ENCODE measurements at places on chromosomes 7 and 10.

- no peak for DNase-seq
These were observed 481.5 kb upstream of the KLF6 start for GRCh38 chr10:4266416-4267085.

- no peak for DNase-seq
These were observed 270.5 kb downstream of the CREB5 start for GRCh38 chr7:28682801-28683200.

- DNase-seq: no peak
These were observed 186.4 kb upstream of the RHOBTB1 start for GRCh38 chr10:61130366-61130765.

GRCh38 chr10:482051-482501, 207.4 kb downstream of the DIP2C start:
- no peak for DNase-seq

GRCh38 chr10:117503244-117504205, 39.0 kb upstream of the EMX2 start:
- no peak for DNase-seq

GRCh38 chr10:11386044-11386443, 225.4 kb downstream of the USP6NL start:
- no peak for DNase-seq

- DNase-seq: no peak
These were observed 80.6 kb downstream of the ARHGAP21 start for GRCh38 chr10:24642921-24643678.

- no peak for DNase-seq
These were observed 266.7 kb downstream of the RNLS start for GRCh38 chr10:88316292-88316861.

GRCh38 chr7:149385195-149385950, 75.5 kb downstream of the ZNF777 start:
- no peak for DNase-seq

DNA sequence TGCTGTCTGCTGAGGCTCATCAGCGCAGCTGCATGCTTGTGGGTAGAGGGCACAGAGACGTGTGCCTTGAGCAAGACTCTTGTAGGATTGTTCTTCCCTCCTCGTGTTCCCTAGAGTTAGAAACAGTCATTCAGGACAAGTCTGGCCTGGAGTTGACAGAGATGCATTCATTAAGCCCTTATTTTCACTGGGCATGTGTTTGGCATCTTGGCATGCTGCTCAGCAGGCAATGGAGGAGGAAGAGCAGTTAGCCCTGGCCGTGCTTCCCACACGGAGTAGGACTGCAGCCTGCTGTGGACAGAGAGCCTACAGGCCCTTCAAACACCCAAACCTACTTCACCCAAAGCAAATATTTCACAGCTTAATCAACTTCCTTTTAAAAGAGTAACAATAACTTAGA, 73.0 kb upstream of the GJD4 start:
- DNase-seq: no peak

DNA sequence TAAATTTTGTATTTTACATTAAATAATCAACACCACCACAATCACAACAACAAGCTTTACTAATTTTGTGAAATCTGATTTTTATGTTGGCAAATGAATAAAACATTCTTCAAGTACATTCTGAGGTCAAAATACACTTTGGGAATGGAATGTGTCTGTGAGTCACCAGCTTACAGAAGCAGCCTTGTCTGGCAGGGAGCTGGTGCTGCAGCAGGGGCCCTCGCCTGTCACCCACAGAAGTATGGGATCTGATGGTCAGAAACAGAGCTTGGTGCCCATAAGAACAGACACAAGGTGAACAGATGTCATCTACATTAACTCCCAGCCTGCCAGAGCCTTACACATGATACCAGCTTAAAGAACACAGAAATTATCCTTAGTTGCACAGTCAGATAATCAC, 496.9 kb downstream of the CCSER2 start:
- no peak for DNase-seq

DNA sequence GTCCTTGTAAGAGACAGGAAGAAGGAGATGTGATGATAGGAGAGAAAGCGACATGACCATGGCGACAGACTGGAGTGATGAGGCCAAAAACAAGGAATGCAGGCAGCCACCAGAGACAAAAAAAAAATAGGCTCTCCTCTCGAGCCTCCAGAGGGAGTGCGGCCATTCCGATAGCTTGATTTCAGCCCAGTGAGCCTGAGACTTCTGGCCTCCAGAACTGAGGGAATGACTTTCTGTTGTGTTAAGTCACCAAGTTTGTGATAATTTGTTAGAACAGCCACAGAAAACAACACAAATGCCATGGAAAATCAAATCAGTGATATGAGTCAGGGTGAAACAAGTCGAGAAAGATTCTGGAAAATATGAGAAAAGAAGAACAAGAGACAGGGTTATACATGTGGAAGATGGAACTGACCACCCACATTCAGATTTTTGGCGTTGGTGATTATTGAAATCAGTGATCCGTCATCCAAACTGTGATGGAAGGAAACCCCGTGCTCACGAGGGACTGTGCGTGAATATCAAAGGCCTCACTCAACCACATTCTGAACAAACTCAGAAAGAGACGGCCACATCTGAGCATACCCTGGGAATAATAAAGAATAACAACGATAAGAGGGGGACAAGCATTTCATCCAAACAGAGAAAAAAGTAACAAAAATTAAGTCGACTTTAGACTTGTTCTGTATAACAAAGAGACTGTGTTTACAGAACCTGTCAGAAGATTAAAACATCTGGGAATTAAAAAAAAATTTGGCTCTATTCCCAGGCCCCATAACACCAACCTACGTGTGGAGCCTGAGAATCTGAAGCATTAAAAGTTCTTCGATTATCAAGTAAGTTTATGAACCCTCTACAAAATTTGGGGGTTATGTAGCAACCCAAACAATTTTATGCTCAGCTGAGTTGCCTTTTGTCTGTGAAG, 72.1 kb downstream of the EEPD1 start:
- no peak for DNase-seq

DNA sequence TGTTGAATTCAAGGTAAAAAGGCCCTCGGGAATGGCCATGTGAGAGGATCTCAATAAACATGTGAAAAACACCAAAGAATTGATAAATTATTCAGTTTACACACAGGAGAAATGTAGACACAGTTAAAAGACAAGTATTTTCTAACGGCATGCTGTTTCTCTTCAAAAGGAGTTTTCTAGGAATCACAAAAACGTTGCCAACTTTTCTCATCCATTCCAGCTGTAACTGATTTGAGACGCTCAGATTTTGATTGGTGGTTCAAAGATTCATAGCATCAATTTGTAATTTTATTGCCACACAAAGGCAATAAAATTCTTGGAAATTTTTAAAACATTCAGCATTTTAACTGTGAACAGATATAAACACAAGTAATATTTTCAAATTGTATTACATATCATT, 384.9 kb upstream of the PFKP start:
- no peak for DNase-seq

DNA sequence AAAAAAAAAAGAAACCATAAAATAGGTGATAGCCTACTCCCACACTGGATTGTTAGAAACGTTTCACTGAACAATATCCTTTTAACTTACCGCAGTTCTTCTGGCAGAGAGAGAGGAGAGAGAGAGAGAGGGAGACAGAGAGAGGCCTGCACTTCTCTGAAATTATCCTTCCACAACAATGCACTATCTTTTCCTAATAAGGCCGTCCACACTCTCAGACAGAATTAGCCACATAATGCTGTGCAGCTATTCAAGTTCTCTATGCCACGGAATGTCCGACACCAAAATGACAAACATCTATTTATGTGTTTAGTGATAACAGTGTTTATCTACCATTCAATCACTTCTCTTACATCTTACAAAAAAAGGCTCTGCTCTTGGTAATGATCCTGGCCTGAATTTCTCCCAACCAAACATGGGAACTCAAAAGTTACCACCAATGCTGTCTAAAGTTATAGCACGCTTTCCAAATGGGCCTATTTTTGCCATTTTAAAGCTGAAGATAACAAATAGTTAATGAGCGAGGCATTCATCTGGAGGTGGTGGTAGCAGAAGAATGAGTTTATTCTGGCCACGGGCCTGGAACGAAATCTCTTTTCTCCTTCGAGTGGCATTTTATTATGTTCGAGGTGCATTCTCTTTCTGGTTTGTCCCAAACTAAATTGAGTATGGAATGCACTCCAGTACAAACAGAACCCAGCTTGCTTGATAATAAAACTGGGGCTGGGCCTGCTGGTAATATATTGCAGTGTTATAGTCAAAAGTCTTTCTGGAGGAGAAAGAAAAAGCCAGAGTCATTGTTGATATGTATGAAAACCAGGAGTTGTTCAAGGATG, 160.2 kb upstream of the SVIL start:
- DNase-seq: no peak

DNA sequence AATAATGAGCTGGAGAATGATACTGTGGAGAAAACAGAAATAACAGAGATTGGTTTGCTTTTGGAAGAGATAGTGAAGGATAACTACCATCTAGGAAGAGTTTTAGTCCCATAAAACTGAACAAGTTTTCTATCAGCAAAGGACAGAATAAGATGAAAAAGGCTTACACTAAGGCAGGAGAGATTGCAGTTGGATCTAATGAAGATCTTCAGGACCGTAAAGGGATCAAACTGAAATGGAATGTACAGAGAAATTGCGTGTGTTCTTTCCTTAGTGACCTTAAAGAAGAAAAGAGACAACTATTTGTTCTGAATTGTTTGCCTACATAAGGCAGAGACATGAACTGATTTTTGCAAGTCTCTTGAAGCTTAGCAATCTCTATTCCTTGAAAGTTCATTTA, 191.7 kb upstream of the MTPN start:
- DNase-seq: no peak

- no peak for DNase-seq
These were observed 40.9 kb downstream of the JCAD start for GRCh38 chr10:30018496-30018895.

- DNase-seq: no peak
These were observed 11.6 kb downstream of the PDLIM1 start for GRCh38 chr10:95279042-95279820.

DNA sequence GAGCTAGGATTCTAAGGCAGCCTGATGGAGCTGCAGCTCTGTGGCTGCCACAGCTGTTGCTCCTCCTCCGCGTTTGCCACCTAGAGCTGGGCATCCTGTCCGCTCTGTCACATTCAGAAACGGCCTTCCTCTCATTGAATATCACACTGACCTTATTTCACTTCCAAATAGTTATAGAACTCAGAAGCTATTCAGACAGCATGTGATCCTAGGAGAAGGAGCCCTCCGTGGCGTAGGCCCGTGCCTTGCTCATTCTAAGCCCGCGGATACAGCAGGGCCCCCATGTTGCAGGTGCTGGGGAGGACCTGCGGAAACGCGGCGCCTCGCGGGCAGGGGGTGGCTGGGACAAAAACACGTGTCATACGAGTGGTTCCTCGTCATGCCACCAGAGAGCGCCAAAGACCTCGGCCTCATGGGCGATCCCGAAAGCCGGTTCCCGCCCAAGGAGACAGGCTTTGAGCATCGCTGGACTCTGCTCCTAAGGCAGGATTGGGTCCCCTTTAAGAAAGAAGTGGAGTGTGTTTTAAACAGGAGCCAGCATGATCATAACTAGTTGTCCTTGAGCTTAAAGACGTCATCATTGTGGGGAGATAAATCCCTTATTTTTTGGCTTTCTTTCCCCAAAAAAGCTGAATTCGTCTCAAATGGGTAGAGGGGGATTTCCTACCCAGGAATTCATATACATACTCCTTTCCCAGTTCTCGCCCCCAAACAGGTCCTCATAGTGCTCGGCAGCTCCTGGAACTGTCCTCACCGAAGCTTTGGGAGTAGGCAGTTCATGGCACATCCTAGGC, 17.9 kb upstream of the FIGNL1 start:
- DNase-seq: peak; percentile 58

DNA sequence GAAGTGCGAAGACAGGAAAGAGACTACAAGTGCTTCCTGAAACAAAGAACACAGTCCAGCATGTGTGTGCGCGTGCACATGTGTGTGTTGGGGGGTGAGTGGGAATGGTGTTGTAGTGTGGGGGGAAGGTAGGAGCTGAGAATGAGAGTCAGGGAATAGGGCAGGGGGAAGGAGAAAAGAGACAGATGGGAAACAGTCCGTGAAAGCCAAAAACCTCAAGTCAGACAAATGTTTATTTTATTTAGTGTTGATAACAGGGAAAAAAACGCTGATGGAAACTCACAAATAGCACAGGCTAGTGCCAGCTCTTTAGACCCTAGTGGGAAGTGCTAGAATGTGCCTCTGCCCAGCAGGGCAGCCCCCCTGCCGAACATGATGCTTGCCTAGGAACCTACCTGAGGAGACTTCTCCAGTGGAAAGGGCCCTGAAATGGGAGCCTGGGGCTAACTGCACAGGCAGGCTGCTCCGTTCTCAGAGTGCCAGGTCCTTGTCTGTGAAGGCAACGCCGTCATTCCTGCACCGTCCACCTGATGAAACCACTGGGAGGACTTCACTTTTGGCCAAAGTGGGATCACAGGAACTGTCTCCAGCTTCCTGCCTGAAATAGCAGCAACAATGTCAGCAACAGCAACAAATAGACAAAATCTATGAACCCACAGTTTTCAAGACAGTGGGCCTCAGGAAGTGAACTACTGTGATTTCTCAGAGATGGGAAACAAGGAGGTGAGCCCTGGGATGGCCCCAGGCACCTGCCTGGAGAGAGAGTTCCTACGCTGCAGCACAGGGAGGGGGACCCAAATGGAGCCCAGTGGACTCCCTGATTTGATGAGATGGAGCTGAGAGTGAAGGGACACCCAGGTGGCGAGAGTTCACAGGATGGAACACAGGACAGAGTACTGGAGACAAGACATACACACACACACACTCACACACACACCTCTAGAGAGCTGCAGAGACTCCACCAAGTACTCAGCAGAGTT, 379.7 kb downstream of the RPS24 start:
- DNase-seq: no peak

GRCh38 chr7:909358-910329, 33.3 kb downstream of the GET4 start:
- DNase-seq: no peak
